ENCODE measurements at places on chromosomes 11 and 22. TPM values are rescaled to one million over a fixed set of nuclear protein-coding genes. Genes with fewer than 3 reads are reported as not detected.

CHADL gene
- total RNA-seq = 3.6 TPM

KCNK4 gene
- not detected for total RNA-seq

KRTAP5-11 gene
- total RNA-seq = not detected

DNA sequence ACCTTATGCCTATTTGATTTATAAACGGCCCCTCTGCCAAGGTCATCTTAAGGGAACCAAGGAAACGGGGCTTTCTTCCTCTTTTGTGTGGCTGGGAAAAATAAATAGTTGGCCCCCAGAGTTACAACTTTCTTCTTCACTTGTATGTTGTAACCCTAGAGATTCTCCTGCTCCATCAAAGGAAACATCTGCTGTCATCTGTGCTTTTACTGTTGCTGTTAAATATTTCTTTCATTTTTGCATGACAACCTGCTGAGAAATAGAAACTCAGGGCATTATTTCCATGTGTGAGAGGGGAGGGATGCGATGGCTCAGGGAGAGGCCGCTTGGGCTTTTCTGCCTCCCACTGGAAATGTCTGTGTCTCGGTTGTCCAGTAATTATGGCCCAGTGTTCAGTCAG lies 21.8 kb upstream of the CDC42EP2 start:
- DNase-seq = no peak

DNA sequence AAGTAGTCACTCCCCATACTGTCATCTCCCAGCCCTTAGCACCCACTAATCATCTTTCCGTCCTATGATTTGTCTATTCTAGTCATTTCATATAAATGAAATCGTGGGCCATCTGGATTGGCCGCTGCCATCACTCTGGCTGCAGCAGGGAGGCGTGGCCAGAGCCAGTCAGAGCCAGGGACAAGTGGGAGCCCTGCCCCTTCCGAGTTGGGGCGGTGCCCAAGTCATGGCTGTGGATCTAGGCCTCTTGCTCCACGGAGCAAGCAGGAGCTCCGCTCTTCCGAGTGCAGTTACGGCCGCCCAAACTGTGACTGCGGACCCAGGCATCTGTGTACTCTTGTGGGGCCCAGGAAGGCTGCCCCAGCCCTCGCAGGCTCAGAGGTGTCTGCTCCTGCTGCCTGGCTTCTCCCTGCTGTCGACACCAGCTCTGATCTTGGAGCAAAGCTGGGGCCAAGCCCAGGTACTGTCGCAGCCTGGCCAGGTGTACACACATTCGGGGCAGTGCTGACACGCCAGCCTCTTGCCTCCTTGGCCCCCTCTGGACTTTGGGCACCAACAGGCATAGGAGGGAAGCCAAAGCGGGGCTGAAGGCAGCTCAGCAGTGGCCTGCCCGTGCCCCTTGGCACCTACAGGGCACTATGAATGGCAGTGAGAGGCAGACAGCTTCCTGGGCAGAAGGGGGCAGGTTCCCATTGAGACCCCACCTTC lies 8.4 kb downstream of the MRPL48 start:
- no peak for DNase-seq

DNA sequence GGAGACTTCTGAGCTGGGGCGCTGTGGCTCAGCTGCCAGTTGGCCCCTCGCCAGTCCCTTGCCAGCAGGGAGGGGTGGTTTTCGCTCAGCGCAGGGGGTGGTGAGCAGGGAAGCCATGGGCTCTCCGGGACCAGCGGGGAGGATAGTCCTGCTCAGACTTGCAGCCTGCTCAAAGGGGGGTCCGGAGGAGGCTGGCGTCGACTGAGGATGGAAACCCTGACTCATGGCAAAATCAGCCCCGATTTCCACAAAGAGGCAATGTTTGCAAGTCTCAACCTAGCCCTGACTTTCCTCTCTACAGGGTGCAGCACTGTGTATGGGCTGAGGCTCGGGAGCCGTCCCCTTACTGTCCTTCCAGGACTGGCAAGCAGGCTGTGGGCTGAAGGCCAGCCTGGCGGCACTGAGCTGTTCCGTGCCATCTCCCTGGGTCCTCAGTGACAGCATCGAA lies 35.1 kb downstream of the FBLN1 start:
- DNase-seq = no peak

DNA sequence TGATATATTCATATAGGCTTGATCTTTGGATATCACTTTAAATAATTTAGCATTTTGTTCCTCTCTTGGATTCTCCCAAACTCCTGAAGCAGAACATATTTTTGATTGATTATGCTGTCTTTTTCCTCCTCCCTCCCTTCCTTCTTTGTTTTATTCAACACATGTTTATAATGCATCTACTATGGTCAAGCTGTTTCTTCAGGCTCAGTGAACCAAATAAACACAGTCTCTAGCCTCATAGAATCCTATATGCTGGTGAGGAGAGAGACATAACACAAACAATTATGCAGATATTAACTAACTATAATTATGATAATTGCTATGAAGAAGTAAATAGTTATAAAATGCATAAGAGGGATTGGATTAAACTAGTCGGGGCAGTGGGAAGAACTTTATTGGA lies 1023.6 kb upstream of the RAG2 start:
- no peak for DNase-seq

DNA sequence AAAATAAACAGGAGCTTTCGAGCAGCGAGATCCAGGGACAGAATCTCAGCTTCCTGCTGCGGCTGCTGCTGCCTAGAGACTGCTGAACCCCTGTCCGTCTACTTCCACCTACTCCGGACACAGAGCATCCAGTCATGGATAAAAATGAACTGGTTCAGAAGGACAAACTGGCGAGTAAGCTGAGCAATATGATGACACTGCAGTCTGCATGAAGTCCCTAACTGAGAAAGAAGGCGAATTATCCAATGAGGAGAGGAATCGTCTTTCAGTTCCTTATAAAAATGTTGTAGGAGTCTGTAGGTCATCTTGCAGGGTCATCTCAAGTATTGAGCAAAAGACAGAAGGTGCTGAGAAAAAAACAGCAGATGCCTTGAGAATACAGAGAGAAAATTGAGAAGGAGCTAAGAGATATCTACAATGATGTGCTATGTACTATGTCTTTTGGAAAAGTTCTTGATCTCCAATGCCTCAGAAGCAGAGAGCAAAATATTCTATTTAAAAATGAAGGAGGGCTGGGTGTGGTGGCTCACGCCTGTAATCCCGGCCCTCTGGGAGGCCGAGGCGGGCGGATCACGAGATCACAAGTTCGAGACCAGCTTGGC lies 11.1 kb upstream of the MS4A2 start:
- DNase-seq = no peak

- DNase-seq = peak; percentile 58
Measured at GRCh38 chr11:59172345-59173079, 580 bp downstream of the DTX4 start.

DNA sequence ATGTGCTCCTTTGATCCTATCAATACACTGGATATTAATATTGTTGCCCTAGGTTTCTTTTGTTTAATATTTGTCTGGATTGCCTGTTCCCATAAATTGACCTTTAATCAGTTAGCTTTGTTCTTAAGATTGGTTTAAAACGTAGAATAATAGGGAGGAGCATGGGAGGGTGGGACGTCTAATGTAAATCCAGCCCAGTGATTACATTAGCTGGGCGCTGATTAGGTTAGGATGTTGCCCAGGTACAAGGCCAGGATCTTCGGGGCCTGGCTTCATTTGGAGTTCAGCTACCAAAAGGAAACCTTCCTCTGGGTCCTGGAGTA lies at the start of gene SRSF8:
SRSF8 (plus strand) TSS at position 204 of the 323 bp plus-strand sequence. CDS start 308 bp downstream, outside the sequence.
- DNase-seq = no peak

- no peak for DNase-seq
Measured at GRCh38 chr11:22668005-22668796, 1.8 kb downstream of the GAS2 start.

DNA sequence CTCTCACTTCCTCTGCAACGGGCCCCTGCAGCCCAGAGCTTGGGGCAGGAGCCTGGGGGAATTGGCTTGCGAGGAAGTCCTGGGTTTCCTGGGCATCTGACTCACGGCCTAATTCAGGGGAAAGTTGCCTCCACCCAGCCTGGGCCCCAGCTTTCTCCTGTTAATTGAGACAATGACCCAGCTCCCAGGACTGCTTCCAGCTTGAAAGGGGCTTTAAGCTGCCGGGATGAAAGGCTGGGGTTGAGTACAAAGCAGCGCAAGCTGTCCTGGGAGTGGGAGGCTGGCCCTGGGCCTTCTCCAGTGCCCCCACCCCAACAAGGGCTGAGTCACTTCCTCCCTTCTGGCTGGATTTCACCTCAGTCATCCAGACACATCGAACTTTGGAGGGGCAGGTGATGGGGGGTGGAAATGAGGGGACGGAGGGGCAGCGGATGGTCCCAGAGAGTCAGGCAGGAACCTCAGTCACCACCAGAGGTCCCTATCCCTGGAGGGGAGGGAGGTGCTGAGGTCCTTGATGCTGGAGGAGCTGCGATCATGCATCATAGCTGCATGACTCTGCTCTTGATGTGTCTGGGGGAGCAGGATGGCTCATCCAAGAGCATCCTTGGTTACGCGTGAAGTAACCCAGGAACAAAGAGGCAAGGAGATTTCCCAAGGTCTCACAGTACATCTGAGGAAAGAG lies 30.1 kb upstream of the OAF start:
- DNase-seq = no peak

DNA sequence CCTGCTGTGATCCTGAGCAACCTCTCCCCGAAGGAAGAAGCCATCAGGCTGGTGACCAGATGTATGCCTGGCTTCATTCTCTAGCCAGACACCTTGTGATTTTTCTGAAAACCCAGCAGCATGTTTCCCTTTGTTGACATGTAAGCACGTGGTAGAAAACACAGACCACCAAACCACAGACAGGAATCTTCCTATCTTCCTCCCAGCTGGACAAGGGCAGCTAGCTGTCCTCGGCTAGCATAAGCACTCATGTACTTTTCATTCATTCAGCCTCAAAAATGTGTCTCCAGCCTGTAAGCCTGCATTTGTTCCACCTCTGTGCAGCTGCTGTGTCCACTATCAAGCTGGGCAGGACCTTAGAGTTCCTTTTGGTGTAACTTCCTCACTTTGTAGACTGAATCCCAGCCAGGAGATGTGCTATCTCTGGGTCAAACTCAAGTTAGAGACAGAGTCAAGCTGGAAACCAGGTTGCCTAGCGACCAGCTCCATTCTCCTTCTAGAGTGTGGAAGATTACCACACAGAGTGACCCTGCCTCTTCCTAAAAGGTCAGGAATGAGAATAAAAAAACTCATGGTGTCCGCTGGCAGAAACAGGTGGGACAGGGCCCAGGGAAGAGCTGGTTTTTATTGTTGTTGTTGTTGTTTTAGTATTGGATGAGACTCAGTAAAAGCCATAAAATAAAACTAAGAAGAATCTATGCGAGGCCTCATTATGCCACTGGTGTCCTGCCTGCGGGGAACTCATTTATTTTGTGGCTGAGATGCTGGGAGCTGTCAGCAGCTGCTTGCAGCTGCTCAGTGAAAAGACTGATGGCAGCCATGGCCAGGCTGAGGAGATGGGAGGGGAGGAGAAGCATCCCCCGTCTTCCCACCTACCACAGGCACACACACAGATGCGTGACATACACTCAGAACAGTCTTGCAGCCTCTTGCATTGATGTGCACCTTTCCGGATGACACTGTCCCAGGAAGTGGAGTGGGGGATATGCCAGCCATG lies 7.4 kb upstream of the CLMP start:
- no peak for DNase-seq

GRCh38 chr11:67644472-67645418 lies 5.2 kb upstream of the TBX10 start:
- DNase-seq = no peak

DNA sequence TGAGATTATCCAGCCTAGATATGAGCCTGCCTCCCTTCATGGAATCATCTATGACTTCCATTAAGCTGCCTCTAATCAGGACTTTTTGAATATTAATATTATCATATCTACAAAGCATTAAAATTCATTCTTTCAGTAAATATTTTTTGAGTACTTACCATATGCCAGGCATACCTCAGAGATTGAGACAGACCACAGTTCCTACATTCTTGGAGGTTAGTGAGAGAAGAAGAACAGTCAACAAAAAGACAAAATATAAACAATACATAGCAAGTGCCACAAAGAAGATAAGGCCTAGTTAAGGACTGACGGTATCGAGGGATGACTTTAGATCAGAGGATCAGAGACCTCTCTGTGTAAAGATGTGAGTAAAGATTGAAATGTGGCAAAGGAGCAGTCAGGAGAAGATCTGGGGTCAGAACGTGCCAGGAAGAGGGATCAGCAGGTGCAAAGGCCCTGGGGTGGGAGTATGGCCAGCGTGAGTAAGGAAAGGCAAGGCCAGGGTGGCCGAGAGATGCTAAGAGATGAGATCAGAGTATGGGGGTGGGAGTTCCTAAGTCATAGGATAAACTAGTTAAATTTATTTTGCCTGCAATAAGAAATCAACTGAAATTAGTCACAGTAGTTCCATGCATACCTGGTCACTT lies 15.4 kb downstream of the SLC35C1 start:
- DNase-seq = no peak

DNA sequence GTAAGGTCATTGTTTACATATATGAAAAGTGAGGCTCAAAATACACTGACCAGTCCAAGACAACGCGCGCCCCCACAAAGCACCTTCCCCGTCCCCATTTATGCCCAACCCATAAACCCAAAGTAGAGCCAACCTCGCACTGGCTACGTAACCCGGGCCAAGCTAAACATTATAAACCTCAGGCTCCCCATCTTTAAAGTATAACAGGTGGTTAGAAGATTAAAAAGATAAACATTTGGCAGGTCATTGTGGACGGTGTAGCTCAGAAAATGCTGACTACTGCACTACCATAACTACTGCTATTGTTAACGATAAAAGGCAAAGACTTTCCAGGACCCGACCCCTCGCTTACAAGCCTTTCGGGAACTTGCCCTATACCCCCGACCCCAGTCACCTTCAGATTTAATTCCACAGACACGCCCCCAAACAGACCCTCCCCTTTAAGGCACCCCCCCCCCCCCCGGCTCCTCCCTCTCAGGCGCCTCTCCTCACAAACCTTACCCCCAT lies 470 bp downstream of the NUMA1 start:
- DNase-seq = no peak

GRCh38 chr22:27865496-27865895 lies 53.6 kb downstream of the PITPNB start:
- DNase-seq = no peak

DNA sequence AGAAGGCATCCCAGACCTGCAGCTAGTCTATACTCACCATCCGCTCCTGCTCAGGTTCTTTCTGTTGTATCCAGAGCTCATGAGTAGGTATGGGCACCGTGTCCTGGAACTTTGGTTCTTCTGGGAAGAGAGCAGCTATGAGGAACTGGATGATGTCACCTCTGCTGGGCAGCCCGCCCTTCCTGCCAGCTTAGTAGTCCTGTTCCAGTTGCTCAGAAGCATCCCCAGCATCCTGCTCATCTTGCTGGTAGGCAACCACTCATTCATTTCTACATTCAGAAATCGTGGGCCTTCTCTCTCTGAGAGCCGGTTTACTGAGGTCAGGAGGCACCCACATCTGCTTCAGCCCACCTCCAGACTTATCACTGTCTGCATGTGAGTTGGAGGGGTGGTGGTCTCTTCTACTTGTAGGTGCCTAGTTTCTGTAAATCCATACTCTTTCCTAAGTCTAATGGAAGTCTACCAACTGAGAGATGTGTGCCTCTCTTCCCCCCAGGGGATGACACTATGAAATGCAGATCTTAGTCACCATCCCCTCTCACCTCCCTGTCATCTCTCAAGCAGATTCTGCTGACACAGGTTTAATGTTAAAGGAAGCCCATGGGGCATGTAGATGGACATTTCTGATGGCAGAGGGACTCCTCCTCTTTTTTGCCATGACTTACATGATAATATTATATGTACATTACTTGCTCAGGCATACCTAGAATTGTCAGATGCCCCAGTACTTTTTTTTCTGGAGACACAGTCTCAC lies 29.6 kb upstream of the CCDC134 start:
- no peak for DNase-seq

Measured in lower lobe of right lung (tissue), 2 donors.